Bladder microvascular endothelial cell (primary cell): ENCODE measurements at places on chromosomes 7 and 10. TPM values are rescaled to one million over a fixed set of nuclear protein-coding genes. Genes with fewer than 3 reads are reported as not detected.

The AGR3 gene
- total RNA-seq, result not detected in 2 replicates

The PGAM2 gene
- total RNA-seq, result not detected in 2 replicates

The NUTM2E gene
- under 0.01 TPM in 1 of 2 replicates, not detected in the other for total RNA-seq

The NRAP gene
- total RNA-seq, result not detected in 2 replicates

The AKR1E2 gene
- 26.4 and 38.9 TPM in 2 replicates for total RNA-seq

The MAPK8 gene
- total RNA-seq, result 24.1 and 75.5 TPM in 2 replicates

The CPA5 gene
- not detected in 2 replicates for total RNA-seq

The AGAP5 gene
- 0.81 and 4.0 TPM in 2 replicates for total RNA-seq

The ACHE gene
- 0.16 and 11.3 TPM in 2 replicates for total RNA-seq

The CACUL1 gene
- 13.8 and 38.1 TPM in 2 replicates for total RNA-seq

The CH25H gene
- 0.65 and 5.0 TPM in 2 replicates for total RNA-seq

The ZNF488 gene
- total RNA-seq, result 0.13 TPM in 1 of 2 replicates, not detected in the other

The ZNF727 gene
- 0.16 TPM in 1 of 2 replicates, not detected in the other for total RNA-seq

The SPDYE6 gene
- total RNA-seq, result 0.06 TPM in 1 of 2 replicates, not detected in the other

The SEMA4G gene
- 1.8 and 2.8 TPM in 2 replicates for total RNA-seq

The OR2A42 gene
- not detected in 2 replicates for total RNA-seq

The ASZ1 gene
- not detected in 2 replicates for total RNA-seq

The ATRNL1 gene
- total RNA-seq, result 0.13 TPM in 1 of 2 replicates, not detected in the other

The NPY4R gene
- not detected in 2 replicates for total RNA-seq

The IDI2 gene
- not detected in 2 replicates for total RNA-seq

The DOCK4 gene
- 87.1 and 183 TPM in 2 replicates for total RNA-seq

The TIAL1 gene
- 13.6 and 49.8 TPM in 2 replicates for total RNA-seq

The CYP2E1 gene
- 0.16 and 0.63 TPM in 2 replicates for total RNA-seq

The TRIM50 gene
- total RNA-seq, result not detected in 2 replicates

The MBLAC1 gene
- 1.8 and 2.0 TPM in 2 replicates for total RNA-seq
